ENCODE measurements at places on chromosomes 3 and 15.

DNA sequence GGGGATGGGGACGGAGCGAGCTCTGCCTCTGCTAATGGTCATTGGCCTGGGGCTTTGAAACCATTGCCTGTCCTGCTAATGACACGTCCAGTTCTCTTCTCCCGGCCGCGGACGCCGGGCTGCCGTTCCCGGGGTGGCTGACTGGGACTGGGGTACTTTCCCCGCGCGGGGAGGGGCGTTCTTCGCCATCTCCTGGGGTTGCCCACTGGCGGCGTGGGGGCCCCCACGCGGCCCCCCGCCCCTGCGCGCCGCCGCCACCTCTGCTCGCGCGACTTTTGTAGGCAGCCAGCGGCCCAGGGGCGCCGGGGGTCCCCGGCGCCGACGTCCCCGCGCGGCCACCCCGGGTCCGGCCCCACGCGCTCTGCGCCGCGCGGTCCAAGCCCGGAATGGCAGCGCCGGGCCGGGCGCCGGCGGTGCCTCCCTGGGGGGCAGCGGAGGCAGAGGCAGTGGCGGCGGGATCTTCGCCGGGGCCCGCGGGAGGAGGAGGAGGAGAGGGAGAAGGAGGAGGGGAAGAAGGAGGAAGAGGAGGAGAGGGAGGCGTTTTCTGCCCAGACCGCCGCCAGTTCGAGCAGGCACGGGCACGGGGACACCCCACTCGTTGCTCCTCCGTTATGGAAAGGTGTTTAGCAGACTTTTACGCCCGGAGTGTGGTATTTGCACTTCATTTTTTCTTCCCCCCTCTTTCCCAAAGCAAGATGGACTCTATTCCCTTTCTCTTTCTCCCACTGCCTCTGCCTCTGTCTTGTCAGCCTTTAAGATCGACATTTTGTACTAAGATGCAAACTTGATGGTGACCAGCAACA, 2.3 kb downstream of the BBX start:
- DNase-seq: no peak

DNA sequence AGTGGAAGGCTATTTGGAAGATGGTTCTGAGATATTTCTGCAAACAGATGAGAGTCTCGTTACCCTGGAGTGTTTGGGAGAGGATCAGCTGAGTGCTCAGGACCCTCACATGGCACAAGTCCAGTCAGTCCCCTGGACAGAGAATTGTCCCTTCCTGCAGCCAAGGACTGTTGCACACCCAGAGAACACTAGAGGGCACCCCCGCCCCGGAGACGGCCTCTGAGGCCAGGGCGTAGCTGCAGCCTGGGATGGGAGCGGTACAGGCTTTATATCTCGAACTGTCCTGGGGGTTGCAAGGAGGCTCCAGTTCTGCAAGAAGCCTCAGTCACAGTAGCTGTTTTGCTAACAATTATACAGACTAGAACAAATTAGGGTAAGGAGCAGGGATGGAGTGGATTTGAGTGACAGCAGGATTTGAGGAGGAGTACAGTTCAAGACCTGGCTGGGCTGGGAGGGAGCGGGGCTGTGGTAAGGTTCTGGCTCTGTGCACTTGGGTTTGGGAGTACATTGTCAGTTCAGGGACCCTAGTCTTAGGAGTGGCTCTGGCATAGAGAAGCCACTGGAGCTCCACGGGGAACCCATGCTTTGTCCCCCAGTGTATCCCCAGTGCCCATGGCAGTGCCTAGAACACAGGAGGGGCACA, 67.6 kb upstream of the HACD2 start:
- DNase-seq: peak; percentile 12

- DNase-seq: no peak
Measured at GRCh38 chr3:13495921-13496723, 16.0 kb downstream of the HDAC11 start.

GRCh38 chr15:101187820-101188636, 63.8 kb downstream of the CHSY1 start:
- no peak for DNase-seq

DNA sequence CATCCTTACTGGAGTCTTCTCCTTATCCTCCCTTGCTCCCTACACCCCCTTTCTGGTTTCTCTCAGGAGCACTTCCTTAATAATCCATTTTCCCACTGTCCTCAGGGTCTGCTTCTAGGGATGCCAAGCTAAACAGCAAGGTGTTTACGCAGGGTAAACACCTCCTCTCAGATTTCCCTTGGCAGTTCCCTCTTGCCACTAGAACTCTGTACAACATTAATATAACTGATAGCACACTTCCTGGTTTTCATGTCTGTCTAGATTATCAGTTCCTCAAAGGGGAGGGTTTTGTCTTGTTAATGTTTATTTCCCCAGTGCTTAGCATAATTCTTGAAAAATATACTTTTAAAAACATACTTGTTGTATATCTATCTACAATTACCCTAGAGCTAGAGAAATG, 118.0 kb upstream of the SLC24A5 start:
- DNase-seq: no peak

DNA sequence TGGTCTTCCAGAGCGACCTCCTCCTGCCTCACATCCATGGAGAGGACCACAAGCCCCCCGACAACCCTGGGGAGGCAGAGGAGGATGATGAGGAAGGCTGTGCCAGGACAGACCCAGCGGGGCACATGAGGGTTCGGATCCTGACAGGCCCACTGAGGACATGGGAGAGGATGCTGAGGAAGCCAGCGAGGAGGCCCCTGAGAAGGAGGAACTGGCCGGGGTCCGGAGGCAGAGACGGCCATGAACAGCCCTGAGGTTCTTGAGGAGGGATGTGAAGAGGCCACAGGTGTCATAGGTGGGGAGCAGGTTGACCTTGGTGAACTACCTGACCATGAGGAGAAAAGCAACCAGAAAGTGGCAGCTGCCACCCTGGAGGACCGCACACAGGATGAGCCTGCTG, 54.9 kb upstream of the WNT7A start:
- DNase-seq: no peak

DNA sequence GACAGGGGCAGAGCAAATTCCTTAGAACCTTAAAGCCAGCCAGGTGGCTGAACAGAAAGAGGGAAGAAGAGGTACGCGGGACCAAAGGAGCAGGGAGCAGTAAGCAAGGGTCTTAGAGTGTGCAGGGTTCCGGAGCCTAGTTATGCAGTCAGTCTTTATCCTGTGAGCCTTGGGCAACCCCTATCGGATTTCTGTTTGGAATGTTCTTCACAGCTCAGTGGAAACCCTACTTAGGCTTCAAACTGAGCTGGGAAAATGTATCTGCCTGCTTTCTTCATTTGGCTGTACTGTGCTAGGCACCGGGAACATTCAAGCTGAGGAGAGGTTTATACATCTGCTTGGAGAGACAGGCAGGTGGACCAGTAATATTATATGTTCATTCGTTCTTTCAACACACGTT, 37.1 kb downstream of the PSMD6 start:
- no peak for DNase-seq

- no peak for DNase-seq
Measured at GRCh38 chr15:63046917-63047760, 4.6 kb downstream of the TPM1 start.

DNA sequence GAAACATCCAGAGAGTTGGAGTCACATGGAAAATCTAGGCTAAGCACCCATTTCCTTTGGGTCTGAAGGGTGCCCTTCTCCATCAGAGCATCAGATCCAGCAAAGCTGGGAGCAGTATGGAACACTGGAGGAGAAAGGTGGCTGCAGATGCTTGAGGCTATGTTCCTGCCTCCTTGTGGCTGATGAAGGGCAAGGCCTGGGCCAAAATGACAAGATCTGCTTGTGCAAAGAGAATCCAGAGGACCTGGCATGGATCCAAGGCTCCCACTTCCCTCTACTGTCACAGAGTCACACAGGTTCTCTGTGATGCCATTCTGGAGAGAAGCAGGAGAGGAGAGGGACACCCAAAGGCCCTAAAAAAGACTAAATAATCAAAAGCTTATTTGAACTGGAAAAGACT, 9.2 kb upstream of the ATP8B4 start:
- DNase-seq: no peak

GRCh38 chr3:62586356-62586755, 213.0 kb upstream of the FEZF2 start:
- DNase-seq: no peak

Measured in NCI-H187 treated with DMSO at 0.1 percent for 48 hours (cell line).